ENCODE measurements at places on chromosomes 2 and 18.

DNA sequence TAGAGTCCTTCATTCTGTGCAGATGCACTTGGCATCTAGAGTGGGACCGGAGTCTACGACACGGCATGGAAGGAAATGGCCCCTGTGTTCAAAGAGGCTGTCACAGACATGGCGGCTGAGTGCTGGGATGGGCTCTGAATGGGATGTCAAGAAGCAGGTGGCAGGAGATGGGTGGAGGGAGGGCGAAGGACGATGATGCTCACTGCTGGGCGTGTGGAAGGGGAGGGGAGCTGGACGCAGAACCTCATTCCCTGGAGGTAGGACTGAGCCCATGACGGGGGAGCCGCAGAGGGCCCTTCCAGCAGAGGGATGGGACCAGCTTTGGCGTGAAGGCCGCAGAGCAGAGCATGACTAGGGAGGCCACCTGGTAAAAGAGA, 18.8 kb upstream of the ALPI start:
- H3K4me3 ChIP-seq, result no peak overlapping the region
- no peak for DNase-seq
- no peak overlapping the region for H3K27ac ChIP-seq
- peaks cover 2% of the 10 kb centered on the region for H3K27me3 ChIP-seq
- no peaks in the 10 kb centered on the region for H3K36me3 ChIP-seq

GRCh38 chr18:75070625-75071483, 138.1 kb downstream of the PTGR3 start:
- H3K4me1 ChIP-seq, result peaks cover 23% of the 10 kb centered on the region
- peaks cover 19% of the 10 kb centered on the region for H3K36me3 ChIP-seq
- peak; percentile 71 for DNase-seq
- H3K27me3 ChIP-seq, result no peaks in the 10 kb centered on the region
- peak overlapping the region; percentile 87 for H3K4me3 ChIP-seq

GRCh38 chr2:43174368-43174916, 52.0 kb downstream of the ZFP36L2 start:
- peaks cover 1% of the 10 kb centered on the region for H3K36me3 ChIP-seq
- H3K4me3 ChIP-seq, result peak overlapping the region; percentile 73
- DNase-seq, result peak; percentile 81
- H3K27ac ChIP-seq, result peak overlapping the region; percentile 95

DNA sequence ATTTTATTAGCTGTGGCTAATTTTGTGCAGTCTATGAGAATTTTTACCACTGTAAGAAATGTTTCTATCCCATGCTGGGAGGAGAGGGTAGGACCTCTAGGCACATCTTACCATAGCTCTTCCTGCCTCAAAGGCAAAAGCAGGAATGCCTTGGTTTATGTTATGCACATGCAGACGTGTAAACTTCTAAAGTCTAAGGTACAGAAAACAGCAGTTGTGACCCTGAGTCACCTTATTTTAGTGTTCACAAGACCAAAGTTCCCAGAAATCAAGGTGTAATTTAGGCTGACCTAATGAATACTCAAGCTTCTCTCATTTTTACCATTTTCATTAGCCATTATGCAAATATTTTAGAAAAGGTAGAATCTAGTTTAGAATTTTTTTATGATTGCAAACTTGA, 15.4 kb upstream of the WIPF1 start:
- peaks cover 77% of the 10 kb centered on the region for H3K4me1 ChIP-seq
- DNase-seq, result no peak
- H3K4me3 ChIP-seq, result no peak overlapping the region
- H3K27ac ChIP-seq, result no peak overlapping the region

- no peaks in the 10 kb centered on the region for H3K36me3 ChIP-seq
- H3K27me3 ChIP-seq, result peaks cover 10% of the 10 kb centered on the region
Observed at GRCh38 chr2:38496927-38497669, 105.6 kb downstream of the HNRNPLL start.

- H3K4me1 ChIP-seq, result no peaks in the 10 kb centered on the region
- DNase-seq, result no peak
- H3K27ac ChIP-seq, result no peak overlapping the region
- no peaks in the 10 kb centered on the region for H3K36me3 ChIP-seq
- H3K27me3 ChIP-seq, result no peaks in the 10 kb centered on the region
- H3K4me3 ChIP-seq, result no peak overlapping the region
Observed at GRCh38 chr2:14569294-14569693, 63.2 kb upstream of the LRATD1 start.

- no peak overlapping the region for H3K27ac ChIP-seq
- DNase-seq, result no peak
- no peaks in the 10 kb centered on the region for H3K36me3 ChIP-seq
Observed at GRCh38 chr2:216571178-216571908, 61.9 kb upstream of the IGFBP2 start.

DNA sequence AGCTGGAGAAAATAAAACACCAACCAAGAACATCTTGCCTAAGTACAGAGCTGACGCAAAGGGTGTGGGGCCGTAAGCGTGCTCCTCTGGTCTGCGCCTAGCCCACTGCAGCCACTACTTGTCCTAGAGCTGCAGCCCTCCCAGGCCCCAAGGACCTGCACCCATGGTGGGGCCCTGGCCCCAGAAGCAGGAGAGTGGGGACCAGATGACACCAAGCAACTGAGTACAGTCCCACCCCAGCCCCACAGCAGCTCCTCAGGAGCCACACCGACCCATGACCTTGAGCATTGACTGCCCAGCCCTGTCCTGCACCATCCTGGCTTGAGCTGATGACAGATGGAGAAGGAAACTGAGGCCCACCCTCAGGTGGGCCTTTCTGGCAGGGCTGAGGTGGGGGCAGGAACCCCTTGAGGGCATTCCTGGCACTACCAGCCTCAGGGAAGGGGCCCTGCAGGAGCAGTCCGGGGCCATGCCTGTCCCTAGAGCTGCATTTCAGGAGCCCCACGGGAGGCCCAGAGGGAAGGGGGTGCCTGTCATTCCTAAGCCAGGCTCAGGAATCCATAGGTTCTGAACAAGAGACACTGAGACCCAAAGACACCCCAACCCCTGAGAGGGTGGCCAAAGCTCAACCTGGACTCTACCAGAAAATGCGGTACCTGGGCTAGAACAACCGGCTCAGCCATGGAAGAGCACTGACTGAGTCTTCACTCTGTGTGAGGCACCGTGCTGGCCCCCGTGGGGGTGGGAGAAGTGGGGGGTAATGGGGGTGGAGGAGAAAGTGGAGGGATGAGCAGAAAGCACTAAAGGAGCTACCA, 4.9 kb downstream of the KIF1A start:
- DNase-seq, result no peak
- peaks cover 16% of the 10 kb centered on the region for H3K27me3 ChIP-seq
- H3K4me1 ChIP-seq, result no peaks in the 10 kb centered on the region
- H3K36me3 ChIP-seq, result no peaks in the 10 kb centered on the region

- H3K4me1 ChIP-seq, result no peaks in the 10 kb centered on the region
- DNase-seq, result no peak
- no peaks in the 10 kb centered on the region for H3K27me3 ChIP-seq
- H3K36me3 ChIP-seq, result no peaks in the 10 kb centered on the region
- H3K27ac ChIP-seq, result no peak overlapping the region
- no peak overlapping the region for H3K4me3 ChIP-seq
Observed at GRCh38 chr2:145558617-145559350, 1038.9 kb upstream of the ZEB2 start.

Data from T-helper 2 cell treated with Interferon-gamma antibody and Interleukin-4, amounts not matched to agents 5 μg/mL and 100 μg/mL, for 36 hours (primary cell).